ENCODE measurements at places on chromosomes 6 and 20.

GRCh38 chr6:156901309-156902019 lies 124.3 kb downstream of the ARID1B start:
- DNase-seq = no peak

DNA sequence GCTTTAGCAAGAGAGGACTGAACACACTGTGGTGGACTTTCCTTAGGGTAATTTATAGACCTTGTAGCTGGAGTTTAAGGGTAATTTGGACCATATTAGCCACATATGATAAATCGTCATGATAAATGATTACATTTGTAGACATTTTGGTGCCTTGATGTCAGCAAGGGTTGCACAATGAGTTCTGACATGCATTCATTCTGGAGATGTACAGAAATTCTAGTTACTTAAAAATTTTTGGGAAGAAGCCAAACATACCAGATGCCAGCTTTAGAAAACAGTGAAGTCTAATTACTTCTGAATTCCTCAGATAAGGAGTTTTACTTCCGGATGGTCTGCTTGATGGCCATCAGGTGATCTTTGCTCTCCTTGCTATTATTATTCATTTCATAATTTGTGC lies 653.1 kb downstream of the TBC1D32 start:
- DNase-seq = no peak

GRCh38 chr20:5114403-5114802 lies 5.4 kb downstream of the PCNA start:
- DNase-seq = no peak

DNA sequence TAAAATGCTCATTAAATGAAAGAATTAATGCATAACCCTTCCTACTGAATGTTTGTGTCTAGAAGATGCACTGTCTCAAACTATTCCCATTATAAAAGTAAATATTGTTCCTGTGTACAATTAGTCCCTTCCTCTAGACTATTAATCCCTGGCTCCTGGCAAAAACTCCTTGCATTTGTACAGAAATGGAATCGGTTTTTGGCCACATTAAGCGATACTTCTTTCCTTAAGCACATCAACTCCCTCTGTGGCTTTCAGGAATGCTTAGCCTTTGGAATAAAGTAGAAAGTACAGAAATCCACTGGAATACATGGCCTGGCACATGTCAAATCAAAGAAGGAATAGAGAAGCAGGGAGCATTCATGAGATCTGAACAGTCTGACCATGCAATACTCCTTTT lies 179.8 kb downstream of the GMPR start:
- DNase-seq = no peak

GRCh38 chr6:157242791-157243190 lies 80.5 kb downstream of the TMEM242 start:
- no peak for DNase-seq

DNA sequence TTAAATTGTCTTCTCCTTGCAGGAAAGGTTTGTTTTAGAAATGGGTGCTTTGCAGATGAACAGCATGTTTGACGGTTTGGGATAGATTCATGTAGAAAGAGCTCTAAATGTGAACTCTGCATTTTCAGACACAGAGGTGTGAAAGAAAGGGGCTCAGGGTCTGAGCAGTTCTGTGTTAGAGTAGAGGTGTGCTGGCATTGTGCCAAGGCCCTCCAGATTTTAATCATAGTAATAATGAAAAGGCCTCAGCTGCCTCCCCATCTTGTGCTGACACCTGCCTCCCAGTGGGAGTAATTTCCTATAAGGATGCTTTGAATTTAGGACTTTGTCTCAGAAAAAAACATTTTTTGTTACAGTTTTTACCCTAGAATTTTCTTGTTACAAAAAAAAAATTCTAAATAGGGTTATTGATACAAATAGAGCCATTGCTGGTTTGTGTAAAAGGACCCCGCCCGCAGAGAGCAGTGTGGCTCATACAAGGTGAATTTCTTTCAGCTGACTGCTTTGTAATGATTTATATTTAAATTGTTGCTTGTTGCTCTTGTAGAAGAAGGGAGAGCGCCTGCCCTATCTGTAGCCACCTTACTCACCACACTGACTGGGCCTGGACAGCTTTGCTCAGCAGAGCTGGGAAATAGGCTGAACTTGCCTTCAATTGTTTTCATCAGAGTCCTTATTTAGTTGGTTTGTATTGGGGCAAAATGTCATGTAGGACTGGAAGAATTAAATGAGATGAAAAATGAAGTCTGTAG lies 294.5 kb downstream of the ZFAND3 start:
- DNase-seq = no peak

GRCh38 chr6:139710556-139710955 lies 336.1 kb upstream of the CITED2 start:
- no peak for DNase-seq

GRCh38 chr6:35677456-35677855 lies 11.3 kb downstream of the FKBP5 start:
- no peak for DNase-seq

GRCh38 chr6:141953072-141953471 lies 179.7 kb upstream of the GJE1 start:
- DNase-seq = no peak

DNA sequence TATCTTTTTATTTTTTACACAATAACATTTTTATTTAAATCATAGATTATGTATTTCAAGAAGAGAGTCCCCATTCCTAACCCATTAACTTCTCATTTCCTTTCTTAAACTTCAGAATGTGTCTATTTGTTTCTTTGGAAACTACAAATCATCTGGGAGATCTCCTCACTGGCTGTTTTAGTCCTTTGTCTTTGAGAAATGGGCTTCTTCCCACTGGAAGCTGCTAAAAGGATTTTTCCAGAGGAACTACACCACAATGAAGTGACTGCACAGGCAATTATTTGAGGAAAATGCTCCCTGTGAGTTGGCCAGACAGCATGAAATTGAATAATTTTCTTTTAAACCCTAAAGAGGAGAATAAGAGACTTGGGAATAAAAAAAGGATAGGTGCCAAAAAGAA lies 119.1 kb downstream of the TENT5A start:
- no peak for DNase-seq

DNA sequence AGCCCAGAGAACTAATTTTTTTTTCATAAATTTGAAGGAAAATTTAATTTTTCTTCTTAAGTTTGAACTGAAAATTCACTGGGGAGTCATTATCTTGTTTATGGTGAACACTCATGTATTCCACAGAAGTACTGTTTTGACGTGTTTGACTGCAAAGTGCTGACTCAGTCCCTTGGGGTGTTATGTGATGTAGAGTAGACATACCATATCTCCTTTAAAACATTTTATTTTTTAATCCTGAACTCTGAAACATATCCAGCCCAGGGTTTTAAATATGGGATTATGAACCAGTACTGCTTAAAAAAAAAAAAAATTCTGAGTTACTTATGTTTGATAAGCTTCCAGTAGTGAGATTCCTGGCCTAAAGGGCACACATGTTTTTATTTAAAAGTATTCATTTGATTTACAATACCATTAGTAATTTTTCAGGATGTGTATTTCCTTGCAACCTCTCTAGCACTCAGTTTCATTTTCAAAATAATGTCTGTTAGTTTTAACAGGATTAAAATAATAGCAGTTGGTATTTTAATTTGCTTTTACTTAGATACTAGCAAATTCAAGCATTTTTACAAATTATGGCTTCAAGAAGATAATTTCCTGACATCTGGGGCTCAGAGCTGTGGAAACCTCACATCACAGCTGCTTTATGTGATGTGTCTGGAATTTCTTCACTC lies 81.7 kb upstream of the PDE10A start:
- DNase-seq = no peak

DNA sequence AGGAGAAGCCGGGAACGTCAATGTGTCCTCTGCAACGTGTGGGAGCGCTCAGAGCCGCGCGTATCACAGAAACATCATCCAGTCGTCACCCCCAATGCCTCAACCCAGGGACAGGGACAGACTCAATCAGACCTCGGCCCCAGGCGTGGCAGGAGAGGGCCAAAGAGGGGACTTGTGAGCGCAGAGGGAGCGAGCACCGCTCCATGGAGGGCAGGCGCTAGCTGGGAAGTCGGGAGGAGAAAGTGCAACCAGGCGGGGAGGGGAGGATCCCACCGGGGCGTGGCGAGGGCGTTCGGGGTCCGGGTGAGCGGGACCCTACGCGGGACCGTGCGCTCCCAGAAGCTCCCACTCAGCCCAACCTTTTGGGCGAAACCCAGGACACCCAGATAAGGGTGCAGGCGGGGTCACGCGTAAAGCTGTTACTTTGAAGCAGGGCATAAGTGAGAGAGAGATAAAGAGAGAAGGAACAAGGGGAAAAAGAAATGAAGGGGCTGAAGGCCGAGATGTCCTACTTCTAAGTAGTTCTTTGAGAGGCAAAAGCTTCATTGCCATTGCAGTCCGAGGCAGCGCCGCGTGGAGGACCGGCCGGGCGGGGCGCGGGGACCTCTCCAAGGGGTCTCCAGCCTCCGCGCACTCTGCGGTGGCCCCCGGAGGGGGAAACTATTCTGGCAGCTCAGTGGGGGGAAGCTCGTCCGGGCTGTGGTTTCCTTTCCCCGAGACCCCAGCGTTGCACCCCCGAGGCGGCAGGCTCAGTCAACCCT lies 862 bp upstream of the SOBP start:
- DNase-seq = no peak

- DNase-seq = no peak
Observed at GRCh38 chr6:38184585-38185080, 365.1 kb downstream of the ZFAND3 start.

DNA sequence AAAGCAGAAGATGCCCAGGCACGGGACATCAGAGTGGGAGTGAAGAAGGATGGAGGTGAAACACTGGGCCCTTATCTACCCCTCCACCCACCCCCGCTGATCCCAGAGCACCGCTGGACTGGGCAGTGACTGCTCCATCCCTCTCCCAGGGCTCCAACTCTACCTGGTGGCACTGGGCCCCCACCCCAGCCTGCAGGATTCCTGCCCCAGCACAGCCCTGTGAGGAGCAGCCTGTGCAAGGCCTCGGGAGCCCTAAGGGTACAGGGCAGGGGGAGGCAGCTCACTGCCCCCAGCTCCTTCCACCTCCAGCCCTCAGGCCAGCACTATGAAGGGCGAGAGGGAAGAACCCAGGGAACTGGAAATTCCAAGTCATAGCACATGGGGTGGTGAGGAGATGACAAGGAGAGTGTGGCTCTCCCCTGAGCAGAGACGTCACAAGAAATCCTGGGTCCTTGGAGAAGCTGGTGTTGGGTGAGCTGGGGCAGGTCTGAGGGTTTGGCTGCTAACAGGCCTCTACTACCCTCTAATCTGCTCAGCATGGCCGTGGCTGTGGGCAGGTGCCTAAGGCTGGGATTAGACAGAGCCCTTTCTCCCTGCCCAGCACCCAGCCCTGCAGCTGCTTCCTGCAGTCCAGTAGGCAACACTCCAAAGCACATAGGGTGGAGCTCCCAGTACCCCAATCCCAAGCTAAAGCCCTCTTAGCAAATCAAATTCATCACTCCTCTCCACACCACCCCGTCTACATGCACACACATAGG lies 3.5 kb downstream of the CST3 start:
- DNase-seq = no peak

DNA sequence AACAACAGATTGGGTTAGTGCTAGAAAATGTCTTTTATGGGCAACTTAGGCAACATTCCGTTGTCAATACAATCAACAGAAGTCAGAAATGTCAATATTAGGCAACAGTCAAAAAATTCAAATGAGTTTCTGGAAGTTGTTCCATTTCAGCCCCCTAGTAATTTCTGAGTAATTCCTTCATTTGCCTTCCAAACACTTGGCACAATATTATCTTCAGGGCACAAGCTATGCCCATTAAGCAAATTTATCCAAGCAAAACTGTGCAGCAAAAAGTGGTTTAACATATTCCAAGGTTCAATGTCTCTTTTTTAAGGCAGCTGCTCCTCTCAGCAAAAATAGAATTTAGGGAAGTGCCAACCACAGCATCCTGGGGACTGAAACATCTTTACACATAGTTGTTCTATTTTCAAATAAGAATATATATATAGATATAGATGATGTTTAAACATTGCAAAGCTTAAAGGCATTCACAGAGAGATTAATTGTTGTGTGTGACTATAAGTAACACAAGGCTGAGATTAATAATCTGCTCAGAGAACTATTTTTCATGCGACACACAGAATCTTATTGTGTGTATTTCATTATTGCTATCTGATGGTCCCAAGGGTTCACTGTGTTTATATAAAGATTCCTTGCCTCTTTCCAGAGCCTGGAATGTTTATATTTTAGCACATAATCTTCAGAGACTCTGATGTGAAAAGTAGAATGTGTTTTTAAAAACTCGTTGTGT lies 75.2 kb upstream of the ADTRP start:
- DNase-seq = no peak

- DNase-seq = no peak
Observed at GRCh38 chr6:2034256-2034655, 211.1 kb downstream of the GMDS start.

- no peak for DNase-seq
Observed at GRCh38 chr6:82484001-82484400, 120.4 kb downstream of the TPBG start.

DNA sequence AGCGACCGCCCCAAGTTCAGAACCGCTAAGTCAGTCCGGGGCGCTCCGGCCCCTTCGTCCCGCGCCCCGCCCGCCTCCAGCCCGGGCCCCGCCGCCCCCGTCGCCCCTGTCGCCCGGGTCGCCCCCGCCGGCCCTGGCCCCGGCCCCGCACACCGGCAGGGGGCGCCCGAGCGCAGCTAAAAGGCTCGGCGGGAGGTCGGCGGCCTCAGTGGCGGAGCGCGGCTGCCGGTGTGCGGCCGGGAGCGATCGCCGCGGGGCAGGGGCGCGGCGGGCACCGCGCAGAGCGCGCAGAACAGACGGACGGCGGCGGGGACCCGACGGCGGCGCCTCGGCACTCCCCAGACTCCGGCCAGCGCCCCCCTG lies at the start of gene FNDC1:
FNDC1 (plus strand) TSS at position 208 of the 363 bp plus-strand sequence. CDS start 197 bp downstream, outside the sequence.
- DNase-seq = no peak

DNA sequence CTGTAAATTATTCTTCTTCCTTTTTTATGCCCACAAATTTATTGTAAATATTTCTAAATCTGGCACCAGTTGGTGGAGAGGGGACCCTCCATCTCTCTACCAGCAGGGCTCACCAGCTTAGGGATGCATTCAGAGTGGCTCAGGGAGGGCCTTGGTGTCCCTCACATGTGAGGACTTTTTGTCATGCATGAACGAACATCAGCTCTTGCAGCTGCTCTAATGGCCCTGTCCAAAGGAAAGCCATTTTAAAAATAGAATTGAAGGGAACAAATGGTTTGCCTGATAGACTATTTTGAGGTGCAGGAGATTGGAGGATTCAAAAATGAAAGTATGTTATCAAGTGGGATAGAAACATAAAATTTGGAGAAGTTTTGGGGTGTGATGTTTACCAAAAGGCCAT lies 37.5 kb upstream of the KLHL31 start:
- DNase-seq = no peak

DNA sequence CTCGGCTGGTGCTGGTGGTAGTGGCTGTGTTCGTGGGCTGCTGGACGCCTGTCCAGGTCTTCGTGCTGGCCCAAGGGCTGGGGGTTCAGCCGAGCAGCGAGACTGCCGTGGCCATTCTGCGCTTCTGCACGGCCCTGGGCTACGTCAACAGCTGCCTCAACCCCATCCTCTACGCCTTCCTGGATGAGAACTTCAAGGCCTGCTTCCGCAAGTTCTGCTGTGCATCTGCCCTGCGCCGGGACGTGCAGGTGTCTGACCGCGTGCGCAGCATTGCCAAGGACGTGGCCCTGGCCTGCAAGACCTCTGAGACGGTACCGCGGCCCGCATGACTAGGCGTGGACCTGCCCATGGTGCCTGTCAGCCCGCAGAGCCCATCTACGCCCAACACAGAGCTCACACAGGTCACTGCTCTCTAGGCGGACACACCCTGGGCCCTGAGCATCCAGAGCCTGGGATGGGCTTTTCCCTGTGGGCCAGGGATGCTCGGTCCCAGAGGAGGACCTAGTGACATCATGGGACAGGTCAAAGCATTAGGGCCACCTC lies 8.8 kb downstream of the NPBWR2 start:
- DNase-seq = no peak

GRCh38 chr20:36461600-36462439 lies 79.5 kb upstream of the MYL9 start:
- DNase-seq = no peak
